ENCODE measurements at places on chromosomes 3 and 15. TPM values are rescaled to one million over a fixed set of nuclear protein-coding genes. Genes with fewer than 3 reads are reported as not detected.

GRCh38 chr15:91866371-91866905 lies 12.9 kb downstream of the SLCO3A1 start:
- no peaks in the 10 kb centered on the region for H3K27me3 ChIP-seq
- no peaks in the 10 kb centered on the region for H3K36me3 ChIP-seq
- H3K4me1 ChIP-seq: peaks cover 63% of the 10 kb centered on the region
- no peak overlapping the region for H3K4me3 ChIP-seq
- no peak overlapping the region for H3K27ac ChIP-seq

KBTBD12 gene
- total RNA-seq: not detected

DNA sequence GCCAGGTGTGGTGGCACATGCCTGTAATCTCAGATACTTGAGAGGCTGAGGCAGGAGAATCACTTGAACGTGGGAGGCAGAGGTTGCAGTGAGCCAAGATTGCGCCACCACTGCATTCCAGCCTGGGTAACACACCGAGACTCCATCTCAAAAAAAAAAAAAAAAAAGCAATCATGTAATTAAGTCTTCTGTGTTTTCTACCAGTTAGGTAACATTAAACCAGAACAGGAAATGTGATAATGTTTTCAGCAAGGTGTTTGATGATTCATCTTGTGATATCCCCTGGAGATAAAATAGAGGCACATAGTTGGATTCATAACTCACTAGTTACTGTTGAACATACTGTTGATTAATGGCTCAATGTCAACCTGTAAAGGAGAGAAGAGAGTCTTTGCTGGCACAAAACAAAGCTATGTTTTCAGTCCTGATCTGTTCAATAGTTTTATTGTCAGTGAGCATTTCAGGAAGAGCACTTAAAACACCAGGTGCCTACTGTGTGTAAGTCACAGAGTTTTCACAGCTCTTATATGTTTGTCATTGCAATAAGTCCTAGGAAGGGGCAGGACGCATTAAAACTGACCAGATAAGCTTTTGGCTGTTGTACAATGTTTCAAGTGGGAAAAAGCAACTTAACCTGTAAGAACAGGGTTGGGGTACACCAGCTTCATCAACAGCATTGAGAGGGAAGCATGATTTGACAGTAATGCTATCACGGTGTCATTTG lies 19.5 kb downstream of the DNAJB11 start:
- H3K4me1 ChIP-seq: no peaks in the 10 kb centered on the region
- H3K27ac ChIP-seq: no peak overlapping the region
- H3K4me3 ChIP-seq: no peak overlapping the region

PARP15 gene
- total RNA-seq: 44.8 TPM

CDHR4 gene
- total RNA-seq: 0.62 TPM

DNA sequence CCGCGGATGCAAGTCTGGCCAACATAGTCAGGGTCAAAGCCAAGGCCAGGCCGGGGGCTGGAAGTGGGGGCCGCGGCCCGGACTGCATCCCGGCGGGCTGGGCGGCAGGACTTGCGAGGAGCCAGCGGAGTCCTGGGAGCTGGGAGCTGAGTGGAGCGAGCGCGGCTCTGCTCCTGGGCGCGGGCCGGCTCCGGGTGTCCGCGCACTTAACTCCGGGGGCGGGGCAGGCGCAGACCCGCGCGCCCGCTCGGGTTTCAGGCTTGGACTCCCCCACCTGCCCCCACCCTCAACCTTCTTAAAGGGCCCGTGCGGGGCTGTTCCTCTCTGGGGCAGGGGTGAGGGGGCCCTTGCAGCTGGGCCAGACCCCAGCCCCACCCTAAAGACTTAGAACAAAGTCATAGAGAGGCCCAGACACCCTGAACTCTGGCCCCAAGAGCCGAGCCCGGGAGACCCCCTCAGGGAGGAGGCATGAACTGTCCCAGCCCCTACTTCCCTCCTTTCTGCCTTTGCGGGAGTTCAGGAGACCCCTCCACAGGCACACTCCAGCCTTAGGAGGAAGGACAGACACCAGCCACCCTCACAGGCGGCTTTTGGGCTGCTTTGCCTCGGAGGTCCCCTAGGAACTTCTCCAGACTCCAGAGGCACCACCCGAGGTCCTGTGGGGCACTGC lies at the start of gene CSPG4:
Gene CSPG4 (minus strand): TSS at position 181 of the 670 bp plus-strand sequence. CDS start 93 bp downstream, at position 88.
- no peak within 1 kb of the TSS for H3K27ac ChIP-seq
- H3K4me3 ChIP-seq: no peak within 1 kb of the TSS
- H3K36me3 ChIP-seq: no peaks in the 10 kb centered on the region
- no peaks in the 10 kb centered on the region for H3K4me1 ChIP-seq
- no peak for DNase-seq

ARID3B gene
- 36.6 TPM for total RNA-seq

BCL2A1 gene
- 119 TPM for total RNA-seq

GRCh38 chr3:172787746-172788145 lies 37.2 kb downstream of the ECT2 start:
- H3K27me3 ChIP-seq: no peaks in the 10 kb centered on the region
- H3K27ac ChIP-seq: no peak overlapping the region
- H3K36me3 ChIP-seq: no peaks in the 10 kb centered on the region
- no peaks in the 10 kb centered on the region for H3K4me1 ChIP-seq
- no peak overlapping the region for H3K4me3 ChIP-seq
- no peak for DNase-seq

SLC9C1 gene
- not detected for total RNA-seq

C3orf70 gene
- not detected for total RNA-seq

DNA sequence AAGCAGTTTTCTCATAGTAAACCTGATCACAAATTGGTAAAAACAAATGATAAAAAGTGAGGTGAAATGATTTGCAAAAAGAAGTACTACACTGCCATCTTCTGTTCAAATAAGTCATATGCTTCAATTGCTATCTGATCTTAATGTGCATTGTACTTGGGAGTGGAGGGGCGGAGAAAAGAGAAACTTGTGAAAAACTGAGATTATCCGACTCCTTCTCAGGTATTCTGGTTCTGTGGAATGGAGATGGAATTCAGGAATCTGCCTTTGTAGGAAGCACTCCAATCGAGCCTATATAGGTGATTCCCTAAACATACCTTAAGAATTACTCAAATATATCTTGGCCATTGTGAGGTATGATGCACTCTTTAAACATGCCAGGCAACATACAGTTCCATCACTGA lies 180.6 kb downstream of the CHL1 start:
- H3K4me3 ChIP-seq: no peak overlapping the region
- H3K27me3 ChIP-seq: no peaks in the 10 kb centered on the region
- H3K27ac ChIP-seq: no peak overlapping the region
- peak; percentile 5 for DNase-seq
- no peaks in the 10 kb centered on the region for H3K36me3 ChIP-seq

SOX14 gene
- not detected for total RNA-seq

GRCh38 chr3:4688411-4688810 lies 195.3 kb downstream of the ITPR1 start:
- H3K27ac ChIP-seq: no peak overlapping the region
- H3K36me3 ChIP-seq: peaks cover 96% of the 10 kb centered on the region
- DNase-seq: no peak
- no peak overlapping the region for H3K4me3 ChIP-seq

SLC12A1 gene
- total RNA-seq: not detected

DNA sequence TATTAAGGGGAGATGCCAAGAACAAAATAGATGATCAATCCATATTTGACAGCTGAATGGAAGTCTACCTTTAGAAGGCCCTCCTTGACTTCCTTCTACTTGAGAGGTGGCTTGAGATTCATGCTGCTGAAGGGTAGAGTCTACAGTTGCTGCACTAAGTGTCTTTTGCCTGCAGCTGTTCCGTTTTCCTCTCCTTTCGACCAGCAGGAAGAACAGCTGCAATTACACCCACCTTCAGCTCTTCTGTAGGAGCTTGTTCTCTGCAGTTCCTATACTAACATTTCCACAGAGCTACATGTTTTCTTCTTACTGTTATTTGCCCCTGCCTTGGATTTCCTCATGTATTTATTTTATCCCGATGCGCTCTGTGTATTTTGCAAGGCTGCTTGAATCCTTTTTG lies 79.1 kb downstream of the ARRDC4 start:
- no peak overlapping the region for H3K27ac ChIP-seq
- no peak for DNase-seq
- no peaks in the 10 kb centered on the region for H3K27me3 ChIP-seq
- no peak overlapping the region for H3K4me3 ChIP-seq
- H3K36me3 ChIP-seq: no peaks in the 10 kb centered on the region

GRCh38 chr3:70620956-70621355 lies 308.5 kb upstream of the MDFIC2 start:
- H3K4me1 ChIP-seq: no peaks in the 10 kb centered on the region
- H3K27ac ChIP-seq: no peak overlapping the region
- no peak for DNase-seq
- H3K27me3 ChIP-seq: no peaks in the 10 kb centered on the region

- H3K4me1 ChIP-seq: no peaks in the 10 kb centered on the region
- H3K4me3 ChIP-seq: no peak overlapping the region
- peaks cover 28% of the 10 kb centered on the region for H3K36me3 ChIP-seq
- no peak for DNase-seq
Measured at GRCh38 chr15:75397494-75397893, 29.1 kb upstream of the MAN2C1 start.

COLQ gene
- total RNA-seq: 4.9 TPM

- no peak for DNase-seq
- H3K36me3 ChIP-seq: no peaks in the 10 kb centered on the region
- H3K4me1 ChIP-seq: no peaks in the 10 kb centered on the region
- no peak overlapping the region for H3K27ac ChIP-seq
- no peak overlapping the region for H3K4me3 ChIP-seq
Measured at GRCh38 chr3:155130001-155130400, 49.9 kb downstream of the MME start.

DNA sequence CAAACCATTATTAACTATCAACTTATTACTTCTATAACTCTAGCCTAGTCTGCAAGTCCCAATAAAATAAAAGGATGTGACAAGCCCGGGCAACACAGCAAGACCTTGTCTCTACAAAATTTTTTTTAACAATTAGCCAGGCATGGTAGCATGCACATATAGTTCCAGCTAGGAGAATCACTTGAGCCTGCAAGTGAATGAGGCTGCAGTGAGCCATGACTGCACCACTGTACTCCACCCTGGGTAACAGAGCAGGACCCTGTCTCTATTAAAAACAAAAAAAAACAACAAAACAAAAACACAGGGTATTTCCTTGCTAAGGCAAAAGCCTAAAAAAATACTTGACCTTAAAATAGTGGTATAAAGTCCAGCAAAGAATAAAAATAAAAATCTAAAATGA lies 31.4 kb downstream of the ANKRD28 start:
- H3K27me3 ChIP-seq: no peaks in the 10 kb centered on the region
- no peaks in the 10 kb centered on the region for H3K4me1 ChIP-seq
- no peak overlapping the region for H3K4me3 ChIP-seq
- H3K36me3 ChIP-seq: no peaks in the 10 kb centered on the region
- no peak overlapping the region for H3K27ac ChIP-seq

SLC24A5 gene
- total RNA-seq: not detected

NMNAT3 gene
- 3.3 TPM for total RNA-seq

- no peaks in the 10 kb centered on the region for H3K36me3 ChIP-seq
- no peak for DNase-seq
- no peak overlapping the region for H3K27ac ChIP-seq
Measured at GRCh38 chr3:130509008-130509407, 8.0 kb upstream of the COL6A6 start.

TMEM40 gene
- total RNA-seq: 1.1 TPM

GRCh38 chr3:195169011-195169649 lies 101.8 kb downstream of the XXYLT1 start:
- no peaks in the 10 kb centered on the region for H3K4me1 ChIP-seq
- no peaks in the 10 kb centered on the region for H3K27me3 ChIP-seq
- no peaks in the 10 kb centered on the region for H3K36me3 ChIP-seq
- H3K4me3 ChIP-seq: no peak overlapping the region

GRCh38 chr3:6523043-6523442 lies 337.9 kb upstream of the GRM7 start:
- H3K27me3 ChIP-seq: no peaks in the 10 kb centered on the region
- no peaks in the 10 kb centered on the region for H3K36me3 ChIP-seq
- no peak overlapping the region for H3K27ac ChIP-seq
- H3K4me1 ChIP-seq: no peaks in the 10 kb centered on the region
- no peak overlapping the region for H3K4me3 ChIP-seq
- DNase-seq: no peak

GRCh38 chr15:90749754-90750153 lies 32.6 kb downstream of the BLM start:
- no peaks in the 10 kb centered on the region for H3K36me3 ChIP-seq
- H3K4me3 ChIP-seq: no peak overlapping the region
- no peak for DNase-seq
- no peak overlapping the region for H3K27ac ChIP-seq
- no peaks in the 10 kb centered on the region for H3K27me3 ChIP-seq
- no peaks in the 10 kb centered on the region for H3K4me1 ChIP-seq

NR2F2 gene
- not detected for total RNA-seq

DNA sequence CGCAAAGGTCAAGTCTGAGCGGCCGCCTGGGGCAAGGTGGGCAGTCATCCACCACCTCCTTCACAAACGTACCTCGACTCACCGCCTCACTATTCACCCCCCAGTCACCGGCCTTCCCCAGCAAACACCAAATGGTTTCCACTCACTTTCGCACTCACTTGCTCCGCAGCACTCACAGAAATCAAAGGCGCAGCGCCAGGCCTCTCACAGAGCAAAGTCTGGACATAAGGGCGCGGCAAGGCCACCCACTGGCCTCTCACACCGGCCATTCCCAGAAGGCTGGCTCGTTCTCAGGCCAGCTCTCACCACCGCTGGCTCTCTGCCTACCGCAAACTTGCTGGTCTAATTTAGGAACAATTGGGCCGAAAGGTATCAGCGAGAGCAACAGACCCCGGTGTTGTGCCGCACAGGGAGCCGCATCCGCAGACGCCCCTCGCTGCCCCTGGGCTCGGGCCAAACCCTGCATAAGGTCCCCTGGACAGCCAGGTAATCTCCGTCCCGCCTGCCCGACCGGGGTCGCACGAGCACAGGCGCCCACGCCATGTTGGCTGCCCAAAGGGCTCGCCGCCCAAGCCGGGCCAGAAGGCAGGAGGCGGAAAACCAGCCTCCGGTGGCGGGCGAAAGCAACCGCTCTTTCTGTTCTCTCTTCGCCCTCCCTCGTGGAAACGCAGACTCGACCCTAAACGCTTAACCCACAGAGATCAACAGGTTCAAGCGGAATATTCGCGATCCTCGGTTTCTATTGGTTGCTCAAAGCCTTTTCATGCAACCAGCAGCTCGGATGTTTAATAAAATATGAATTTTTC lies 2.9 kb downstream of the SHOX2 start:
- no peak for DNase-seq
- no peak overlapping the region for H3K27ac ChIP-seq
- H3K36me3 ChIP-seq: no peaks in the 10 kb centered on the region
- peak overlapping the region; percentile 19 for H3K4me3 ChIP-seq
